ENCODE measurements at places on chromosomes 4 and X.

DNA sequence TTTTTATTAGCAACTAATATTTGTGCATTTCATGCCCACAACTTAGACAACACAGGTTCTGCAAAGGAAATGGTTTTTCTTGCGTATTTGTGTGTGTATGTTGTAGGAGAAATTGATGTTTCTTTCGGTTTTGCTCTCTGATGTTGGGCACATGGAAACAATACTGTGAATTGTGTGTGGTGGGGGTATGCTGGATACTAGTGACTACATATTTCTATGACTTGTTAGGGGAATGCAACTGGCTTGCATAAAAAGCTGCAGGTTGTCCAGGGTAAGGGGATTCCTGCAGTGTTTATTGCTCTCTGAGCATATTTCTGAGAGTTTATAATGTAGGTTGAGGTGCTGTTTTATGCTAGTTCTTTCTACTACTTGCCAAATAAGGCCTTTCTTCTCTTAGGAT lies 11.6 kb downstream of the DLG3 start:
- no peak for DNase-seq

DNA sequence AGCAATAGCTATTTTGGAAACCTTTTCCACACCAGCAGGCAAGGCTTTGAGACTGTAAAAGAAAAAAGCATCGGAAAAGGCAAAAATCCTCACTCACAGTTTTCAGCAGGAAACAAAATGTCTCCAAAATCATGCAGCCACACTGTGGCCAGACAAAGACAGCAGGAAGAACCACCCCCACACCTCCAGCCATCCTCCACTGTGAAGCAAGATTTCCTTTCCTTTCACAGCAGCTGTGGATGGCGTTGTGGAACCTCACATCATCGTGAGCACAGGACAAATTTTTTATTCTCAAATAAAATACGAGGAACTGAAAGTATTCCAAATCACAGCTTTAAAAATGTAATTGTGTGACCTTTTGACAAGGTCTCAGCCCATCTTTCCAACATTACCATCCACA lies 351.7 kb upstream of the NOCT start:
- no peak for DNase-seq

GRCh38 chr4:70713453-70714078 lies 8.2 kb upstream of the RUFY3 start:
- DNase-seq = no peak

- DNase-seq = no peak
Observed at GRCh38 chrX:139120760-139121159, 409.2 kb upstream of the FGF13 start.

- no peak for DNase-seq
Observed at GRCh38 chrX:45353456-45353855, 152.8 kb upstream of the DIPK2B start.

DNA sequence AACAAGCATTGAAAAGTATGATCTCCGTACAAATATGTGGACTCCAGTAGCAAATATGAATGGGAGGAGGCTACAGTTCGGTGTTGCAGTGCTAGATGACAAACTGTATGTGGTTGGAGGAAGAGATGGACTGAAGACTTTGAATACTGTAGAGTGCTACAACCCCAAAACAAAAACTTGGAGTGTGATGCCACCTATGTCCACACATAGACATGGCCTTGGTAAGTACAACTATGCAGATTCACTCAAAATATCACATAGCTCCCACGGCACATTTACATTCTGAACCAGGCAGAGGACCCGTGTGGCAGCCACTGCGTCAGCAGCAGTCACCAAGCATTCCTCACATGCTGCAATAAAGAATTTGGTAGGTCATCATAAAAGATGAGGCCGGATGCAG lies 41.3 kb downstream of the KLHL5 start:
- no peak for DNase-seq

GRCh38 chrX:25196221-25196620 lies 180.5 kb upstream of the ARX start:
- no peak for DNase-seq

- DNase-seq = no peak
Observed at GRCh38 chr4:124278477-124278876, 434.1 kb downstream of the ANKRD50 start.

DNA sequence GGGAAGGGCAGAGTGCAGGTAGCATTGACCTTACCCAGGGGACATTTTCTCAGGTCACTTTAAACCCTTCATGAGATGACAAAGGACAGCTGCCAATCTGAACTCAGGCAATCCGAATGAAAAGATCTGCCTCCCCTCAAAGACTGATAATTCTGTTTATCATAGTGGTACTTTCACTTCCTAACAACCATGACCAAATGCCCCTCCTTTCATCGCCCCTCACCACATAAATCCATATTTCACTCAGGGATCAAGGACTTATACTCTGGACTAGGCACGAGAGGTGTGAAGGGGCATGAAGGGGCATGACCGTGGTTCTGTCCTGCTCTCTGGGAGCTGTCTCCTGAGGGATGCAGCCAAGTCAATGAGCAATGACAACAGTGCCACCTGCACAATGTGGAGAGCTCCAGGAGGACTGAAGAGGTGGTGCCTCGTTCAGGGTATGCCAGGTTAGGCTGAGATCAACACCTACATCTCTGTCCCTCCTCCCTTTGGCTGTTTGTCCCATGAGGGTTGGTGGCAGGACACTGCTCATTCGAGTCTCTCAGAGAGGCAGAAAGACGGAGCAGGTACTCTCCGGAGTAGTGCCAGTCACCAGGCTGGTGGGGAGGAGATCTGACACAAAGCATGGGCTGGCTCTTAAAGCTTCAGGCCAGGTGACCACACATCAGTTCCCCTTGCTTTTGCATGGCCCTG lies 12.5 kb downstream of the HS3ST1 start:
- DNase-seq = no peak

GRCh38 chr4:131381055-131381454 lies 1768.0 kb upstream of the PCDH10 start:
- no peak for DNase-seq

GRCh38 chr4:100170986-100171385 lies 19.3 kb downstream of the DDIT4L start:
- no peak for DNase-seq

GRCh38 chr4:154044742-154045485 lies 256.0 kb upstream of the SFRP2 start:
- DNase-seq = no peak

GRCh38 chrX:74251006-74251930 lies 52.7 kb upstream of the ZCCHC13 start:
- DNase-seq = no peak

DNA sequence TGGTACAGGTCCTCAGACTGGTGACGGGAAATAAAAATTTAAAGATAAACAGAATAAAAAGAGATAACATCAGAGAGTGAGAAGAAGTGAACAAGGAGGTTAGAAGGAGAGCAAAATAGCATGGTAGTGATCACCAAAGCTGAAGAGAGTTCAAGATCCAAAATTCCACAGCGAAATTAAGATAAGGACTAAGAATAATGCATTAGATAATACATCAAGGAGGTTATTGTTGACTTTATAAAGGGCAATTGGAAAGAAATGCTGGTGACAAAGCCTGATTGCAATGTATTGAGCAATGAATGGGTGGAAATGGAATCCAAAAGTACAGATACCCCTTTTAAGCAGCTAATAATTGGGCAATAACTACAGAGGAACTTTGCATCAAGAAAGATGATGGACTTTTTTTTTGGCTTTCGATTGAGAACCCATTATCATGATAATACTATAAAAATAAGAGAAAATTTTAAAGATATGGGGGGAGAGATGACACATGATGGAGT lies 101.6 kb upstream of the MAP9 start:
- no peak for DNase-seq

DNA sequence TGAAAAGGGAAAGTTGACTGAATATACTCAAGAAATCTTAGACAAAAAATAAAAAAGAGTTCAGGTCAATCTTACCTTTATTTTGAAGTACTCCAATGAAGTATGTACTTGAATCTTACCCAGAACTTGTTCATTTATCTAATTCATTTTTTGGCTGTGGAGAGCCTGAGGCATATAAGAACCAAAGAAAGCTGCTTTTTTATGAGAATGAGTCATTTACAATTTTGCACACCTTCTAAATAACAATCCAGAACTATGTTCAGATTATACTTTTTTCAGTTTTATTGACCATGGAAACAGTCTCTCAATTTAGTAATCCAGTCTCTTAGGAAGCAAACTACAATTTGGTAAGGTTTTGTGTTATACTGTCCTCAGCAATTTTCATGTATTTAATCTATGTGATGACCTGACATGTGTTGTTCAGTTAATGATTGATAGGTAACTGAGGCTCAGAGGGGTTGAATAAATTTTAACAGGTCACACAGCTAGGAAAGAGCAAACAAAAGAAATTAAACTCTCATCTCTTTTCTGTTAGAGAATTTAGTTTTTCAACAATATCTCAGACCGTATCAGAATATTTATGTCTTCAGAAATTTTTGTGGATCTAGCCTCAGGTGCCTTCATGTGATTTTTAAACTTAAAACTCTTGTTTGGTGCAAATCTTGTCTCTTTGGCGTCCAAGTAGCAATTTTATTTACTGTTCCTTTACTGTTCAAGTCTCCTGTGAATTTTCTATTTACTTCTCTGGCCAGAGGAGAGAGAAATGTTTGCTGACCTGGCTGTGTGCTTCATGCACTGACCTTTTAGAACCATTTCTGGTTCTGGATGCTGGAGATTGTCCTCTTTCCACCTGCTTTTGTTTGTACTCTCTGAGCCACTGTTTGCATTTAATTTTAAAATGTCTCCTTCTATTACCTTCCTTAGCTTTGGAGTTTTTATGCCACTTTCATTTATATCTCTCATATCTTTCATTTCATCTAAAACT lies 1453.4 kb downstream of the STIM2 start:
- no peak for DNase-seq

GRCh38 chr4:789571-790465 lies 36.1 kb downstream of the CPLX1 start:
- no peak for DNase-seq

DNA sequence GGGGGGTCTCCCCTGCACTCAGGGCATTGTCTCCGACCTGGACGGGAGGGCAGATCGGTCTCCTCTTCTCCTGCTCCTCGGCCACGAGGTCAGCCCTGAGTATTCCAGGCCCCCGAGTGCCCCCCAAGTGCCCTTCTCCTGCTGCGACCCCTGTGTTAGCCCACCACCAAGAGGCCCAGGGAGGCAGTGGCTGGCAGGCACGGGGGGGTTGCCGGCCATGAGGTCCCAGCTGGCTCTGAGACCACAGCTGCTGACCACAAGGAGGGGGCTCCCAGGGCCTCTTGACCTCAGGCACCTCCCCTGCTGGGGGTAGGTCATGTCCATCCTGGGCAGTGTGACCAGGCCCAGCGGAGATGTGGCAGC lies 186.1 kb upstream of the PSAPL1 start:
- DNase-seq = no peak

GRCh38 chrX:88202149-88202548 lies 544.9 kb upstream of the CPXCR1 start:
- no peak for DNase-seq

- DNase-seq = no peak
Observed at GRCh38 chrX:109954955-109955354, 48.0 kb upstream of the TMEM164 start.

GRCh38 chr4:2043396-2044118 lies 15.6 kb upstream of the NAT8L start:
- no peak for DNase-seq

DNA sequence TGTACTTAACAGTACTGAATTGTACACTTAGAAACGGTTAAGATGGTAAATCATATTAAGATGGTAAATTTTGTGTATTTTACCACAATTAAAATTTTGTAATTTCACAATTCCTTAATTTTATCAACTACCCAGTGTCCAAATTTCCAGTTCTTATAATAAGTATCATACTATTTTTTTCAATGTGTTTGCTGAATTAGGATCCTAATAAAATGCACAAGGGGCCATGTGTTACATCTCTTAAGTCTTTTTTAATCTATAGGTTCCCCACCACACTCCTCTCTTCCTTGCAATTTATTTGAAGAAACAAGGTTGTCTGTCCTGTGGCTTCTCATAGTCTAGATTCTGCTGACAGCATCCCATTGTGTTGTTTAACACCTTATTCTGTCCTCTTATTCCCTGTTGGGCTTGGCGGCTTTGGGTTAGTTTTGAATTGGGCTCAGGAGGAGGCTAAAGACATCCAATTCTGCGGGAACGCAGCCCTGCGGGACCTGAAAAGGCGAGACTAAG lies 533 bp upstream of the SYAP1 start:
- no peak for DNase-seq

GRCh38 chr4:155496294-155496626 lies 119.5 kb upstream of the MAP9 start:
- DNase-seq = no peak

Data from stimulated activated CD4-positive, alpha-beta T cell treated with anti-CD3 and anti-CD28 coated beads, Interleukin-2, amount 100 ng/mL, for 24 hours (primary cell).